AG04449 (cell line): ENCODE measurements at places on chromosomes 7 and 10.
A peak's percentile ranks its signal among the peaks of the same experiment; 100 is the strongest.

DNA sequence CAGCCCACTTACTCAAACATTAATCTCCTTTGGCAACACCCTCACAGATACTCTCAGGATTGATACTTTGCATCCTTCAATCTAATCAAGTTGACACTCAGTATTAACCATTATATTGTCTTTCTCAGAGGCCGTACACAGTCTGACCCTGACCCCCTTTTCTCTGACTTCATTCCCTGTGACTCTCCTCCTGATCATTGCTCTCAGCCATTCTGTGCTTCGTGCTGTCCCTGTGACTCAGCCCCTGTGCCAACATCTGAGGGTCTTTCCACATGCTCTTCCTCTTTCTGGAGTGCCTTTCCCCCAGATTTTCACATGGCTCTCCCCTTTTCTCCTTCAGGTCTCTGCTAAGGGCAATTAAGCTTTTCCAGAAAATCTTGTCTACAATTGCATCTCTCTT is 289.0 kb upstream of the PHYHIPL start:
- DNase-seq = no peak

DNA sequence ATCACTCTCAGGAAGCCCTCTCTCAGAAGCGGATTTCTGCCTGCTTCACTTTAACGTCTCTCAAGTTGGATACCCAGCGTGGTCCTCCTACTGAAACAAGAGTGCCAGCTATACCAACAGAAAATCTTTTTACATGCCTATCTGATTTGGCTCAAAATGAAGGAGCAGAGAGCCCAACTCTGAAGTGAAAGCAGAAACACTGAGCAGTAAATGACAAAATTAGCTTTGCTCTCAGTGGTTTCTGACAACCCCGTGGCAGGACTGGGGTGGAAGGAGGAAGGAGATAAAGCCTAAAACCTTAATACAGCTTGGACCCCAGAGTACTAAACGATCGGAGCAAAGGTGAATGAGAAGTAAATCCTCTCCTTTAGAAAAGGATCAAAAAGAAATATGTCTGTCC is 25.1 kb upstream of the GPR37 start:
- no peak for DNase-seq

DNA sequence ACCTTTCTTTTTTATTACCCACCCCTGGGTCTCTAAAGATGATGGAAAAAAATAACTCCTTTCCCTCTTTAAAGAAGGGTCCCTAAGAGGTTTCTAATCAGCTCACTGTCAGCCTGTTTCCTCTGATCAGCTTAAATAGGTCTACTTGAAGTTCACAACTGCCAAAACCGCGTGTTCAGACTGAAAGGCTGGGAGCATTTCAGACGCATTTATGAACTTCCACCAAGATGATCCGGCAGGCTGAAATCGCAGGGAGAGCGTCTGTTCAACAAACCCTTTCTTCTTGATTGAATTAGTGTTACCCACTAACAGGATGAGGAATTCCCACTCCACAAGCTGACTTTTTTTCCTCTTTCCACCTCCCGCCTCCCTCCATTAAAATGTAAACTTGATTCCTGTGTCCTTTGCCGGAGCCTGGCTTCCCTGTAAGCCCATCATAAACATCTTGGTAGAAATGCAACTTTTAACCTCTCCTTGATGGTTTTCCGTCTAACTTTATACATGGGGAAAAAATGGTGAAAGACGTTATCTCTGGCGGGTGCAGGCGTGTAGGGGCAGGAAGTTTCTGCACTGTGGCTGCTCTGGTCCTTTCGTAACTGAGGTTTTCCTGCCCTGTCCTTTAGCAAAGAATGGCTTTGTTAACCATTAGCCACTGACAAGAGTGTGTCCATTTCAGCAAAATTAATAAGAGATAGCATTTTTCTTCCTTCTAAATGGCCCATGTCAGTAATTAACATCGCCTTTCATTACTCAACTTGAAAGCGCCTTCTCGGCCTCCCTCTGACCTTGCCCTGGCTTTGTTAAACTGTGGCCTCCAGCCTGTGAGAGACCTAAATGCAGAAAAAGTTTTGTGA is 130.7 kb downstream of the BAMBI start:
- no peak for DNase-seq

DNA sequence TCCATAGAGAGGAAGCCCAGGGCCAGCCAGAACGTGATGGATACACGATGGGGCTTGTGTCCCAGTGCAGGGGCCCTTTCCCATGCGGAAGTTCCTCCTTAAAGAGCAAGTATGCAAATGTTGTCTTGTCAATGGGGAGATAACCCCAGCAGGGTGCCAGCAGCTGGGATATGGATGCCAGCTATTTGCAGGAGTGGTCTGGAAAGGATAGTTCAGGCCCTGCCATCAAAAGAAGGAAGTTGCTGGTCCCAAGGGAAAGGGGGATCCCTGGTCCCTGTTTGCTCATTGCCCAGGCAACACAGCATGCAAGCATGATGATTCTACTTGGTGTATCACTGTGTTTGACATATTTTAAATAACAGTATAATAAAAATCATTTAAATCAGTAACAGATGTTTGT is 73.1 kb upstream of the HECW1 start:
- no peak for DNase-seq

DNA sequence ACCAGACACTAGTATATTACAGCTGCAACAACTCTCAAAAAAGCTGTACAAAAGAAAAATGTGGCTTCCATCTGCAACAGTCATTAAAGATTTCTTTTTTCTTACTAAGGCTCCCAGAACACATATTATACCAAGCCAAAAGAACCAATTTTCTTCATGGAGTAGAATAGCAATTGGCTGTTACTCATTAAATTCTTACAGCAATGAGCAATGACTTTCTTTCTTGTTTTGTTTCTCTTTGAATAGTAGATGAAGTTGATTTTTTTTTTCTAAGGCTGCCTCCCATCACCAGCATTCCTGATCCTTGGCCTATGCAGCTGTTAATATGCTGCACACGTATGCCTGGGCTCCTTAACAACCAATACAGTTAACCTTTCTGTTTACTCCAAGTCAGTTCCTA is 36.6 kb upstream of the SPOCK2 start:
- peak; percentile 29 for DNase-seq

DNA sequence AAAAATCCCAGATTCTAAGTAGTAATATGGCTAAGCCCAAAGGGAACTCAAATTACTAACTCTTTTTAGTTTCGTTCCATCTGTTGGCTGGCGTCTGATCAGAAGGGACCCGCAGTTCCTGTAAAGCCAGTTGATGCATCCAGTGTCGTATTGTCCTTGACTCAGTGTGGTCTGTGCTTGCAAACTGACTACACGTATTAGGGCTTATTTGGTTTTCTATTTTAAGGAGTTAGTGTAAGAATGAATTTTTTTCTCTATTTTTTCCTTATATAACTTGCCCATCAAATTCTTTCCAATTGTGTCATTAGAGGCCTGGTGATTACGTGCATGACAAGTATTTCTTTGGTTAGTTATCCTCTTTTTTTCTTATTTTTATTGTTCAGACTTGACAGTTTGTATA is 9.7 kb downstream of the ABCA13 start:
- DNase-seq = no peak

GRCh38 chr7:116198748-116199410 is 11.5 kb upstream of the TES start:
- DNase-seq = no peak

GRCh38 chr7:150996376-150997074 is 5.7 kb downstream of the NOS3 start:
- DNase-seq = no peak

DNA sequence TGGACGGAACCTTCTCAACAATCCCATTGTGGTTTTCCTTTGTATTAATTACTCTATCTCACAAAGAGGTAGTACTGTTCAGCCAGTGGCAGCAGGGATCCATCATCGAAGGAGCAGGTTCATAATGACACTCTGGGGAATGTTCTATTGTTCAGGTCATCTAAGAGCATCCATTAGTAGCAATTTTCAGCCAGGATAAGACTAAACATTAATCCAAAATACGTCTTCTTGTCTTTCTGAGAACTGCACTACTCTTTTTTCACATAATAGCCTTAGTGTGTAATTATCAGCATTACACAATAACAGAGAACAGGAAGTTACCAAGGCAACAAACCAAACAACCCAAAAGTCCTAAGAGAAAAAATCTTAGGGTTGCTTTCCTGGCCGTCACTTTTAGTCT is 259.5 kb upstream of the VWC2 start:
- no peak for DNase-seq

DNA sequence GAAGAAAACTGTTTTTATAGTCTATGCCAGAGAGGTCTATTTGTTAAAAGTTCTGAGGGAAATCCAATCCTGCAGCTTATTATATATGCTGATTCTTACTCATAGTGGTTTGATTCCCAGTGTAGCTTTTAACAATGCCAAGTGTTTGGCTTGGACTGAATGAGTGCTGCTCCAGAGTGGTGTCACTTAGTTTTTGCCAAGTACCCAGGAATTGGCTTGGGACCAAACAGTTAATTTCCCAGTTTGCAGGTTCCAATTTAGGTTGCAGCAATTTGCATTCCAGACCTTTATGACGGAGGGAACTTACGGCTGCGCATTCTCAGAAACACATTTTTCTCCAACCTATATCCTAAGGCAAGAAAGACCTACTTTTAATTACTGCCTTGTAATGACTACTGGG is 32.4 kb downstream of the NSUN6 start:
- DNase-seq = no peak

GRCh38 chr10:35423505-35424306 is 87.4 kb downstream of the CCNY start:
- no peak for DNase-seq

DNA sequence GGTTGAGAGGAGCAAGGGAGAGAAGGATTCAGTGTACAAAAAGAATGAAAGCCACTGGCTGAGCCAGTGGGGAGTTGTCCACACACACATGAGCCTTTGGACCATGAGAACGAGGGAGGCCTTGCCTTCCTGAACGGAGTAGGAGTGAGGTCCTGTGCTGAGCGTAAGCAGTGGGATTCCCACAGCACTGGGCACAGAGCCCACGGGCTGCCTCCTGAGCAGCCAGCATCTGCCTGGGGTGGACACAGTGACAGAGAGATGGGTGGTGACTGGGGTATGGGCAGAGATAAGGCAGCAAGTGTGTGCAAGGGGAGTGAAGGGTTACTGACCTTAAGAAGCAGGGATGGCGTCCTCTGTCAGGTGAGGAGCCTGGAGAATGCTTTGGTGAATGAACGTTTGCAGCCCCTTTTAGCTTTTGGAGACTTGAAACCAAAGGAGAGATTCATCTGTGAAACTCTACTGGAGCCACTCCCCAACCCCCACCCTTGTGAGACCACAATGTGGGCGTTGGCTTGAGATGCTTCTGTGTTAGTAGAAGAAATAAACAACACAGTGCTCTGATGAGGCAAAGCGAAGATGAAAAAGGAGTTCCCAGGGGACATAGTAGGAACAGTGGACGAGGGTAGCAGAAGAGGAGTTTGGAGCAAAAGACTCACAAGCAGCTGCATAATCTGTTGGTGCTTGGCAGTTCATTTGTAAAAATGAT is 56.5 kb downstream of the FIGNL1 start:
- no peak for DNase-seq

DNA sequence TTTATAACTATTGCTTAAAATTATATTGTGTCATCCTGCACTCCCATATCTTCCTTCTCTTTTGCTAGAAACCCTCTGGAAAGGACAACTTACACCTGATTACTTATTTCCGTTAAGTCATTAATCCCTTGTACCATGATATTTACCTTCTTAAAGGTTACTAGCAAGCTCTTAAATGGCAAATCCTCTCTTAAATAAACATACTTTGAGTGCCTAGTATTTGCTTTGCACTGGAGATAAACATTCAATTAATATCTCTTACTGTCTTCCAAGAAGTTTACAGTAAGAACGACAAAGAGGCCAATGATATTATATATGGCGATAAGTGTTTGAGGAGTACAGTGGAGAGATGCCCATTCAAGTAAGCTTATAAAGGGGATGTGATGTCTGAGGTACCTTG is 278.3 kb downstream of the HGF start:
- no peak for DNase-seq

- DNase-seq = no peak
Measured at GRCh38 chr7:158381956-158382355, 205.7 kb downstream of the PTPRN2 start.

GRCh38 chr10:35194906-35195305 is 68.3 kb downstream of the CREM start:
- DNase-seq = no peak

DNA sequence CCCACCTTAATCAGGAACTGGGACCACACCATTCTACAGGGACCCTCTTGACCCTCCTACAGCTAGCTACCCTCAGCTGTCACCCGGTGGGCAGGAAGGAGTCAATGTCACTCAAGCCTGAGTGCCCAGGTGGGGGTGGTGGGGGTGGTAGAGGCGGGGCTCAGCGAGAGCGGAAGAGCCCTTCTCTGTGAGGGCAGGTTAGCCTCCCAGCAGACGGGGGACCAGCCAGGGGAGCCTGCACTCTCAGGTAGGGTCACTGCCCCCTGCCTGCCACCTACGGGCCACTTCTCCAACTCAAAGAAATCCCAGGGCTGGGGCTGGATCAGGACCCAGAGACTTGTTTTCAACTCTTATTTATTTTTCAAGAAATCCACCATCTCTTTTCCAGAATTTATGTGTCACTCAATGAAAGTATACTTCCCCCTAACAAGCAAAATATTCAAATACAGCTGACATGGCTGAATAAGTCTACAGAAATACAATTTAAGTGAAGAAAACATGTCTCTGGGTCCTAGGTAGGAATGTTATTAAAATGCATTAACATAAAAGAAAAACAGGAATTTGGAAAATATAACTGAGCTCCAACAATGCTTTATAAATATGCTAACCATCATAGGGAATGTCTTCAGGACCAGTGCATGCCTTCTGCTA is 63.4 kb upstream of the DDC start:
- DNase-seq = no peak

DNA sequence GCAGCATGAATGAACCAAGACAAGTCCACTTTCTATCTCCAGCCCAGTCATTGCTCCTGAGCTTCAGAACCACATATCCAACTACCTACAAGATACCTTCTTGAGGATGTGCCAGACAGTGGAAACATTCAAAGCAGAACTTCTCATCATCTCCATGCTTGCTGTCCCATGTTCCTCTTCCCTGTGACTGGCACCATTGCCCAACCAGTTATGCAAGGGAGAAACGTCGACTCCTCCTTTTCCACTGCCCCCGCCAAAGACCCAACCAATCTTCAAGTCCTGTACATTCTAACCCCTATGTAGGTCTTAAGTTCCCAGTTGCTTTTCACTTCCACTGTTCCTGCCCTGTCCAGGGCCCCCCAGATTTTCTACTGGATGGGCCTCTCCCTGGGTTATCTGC is 225.7 kb downstream of the RPS24 start:
- DNase-seq = no peak

GRCh38 chr7:24026351-24026750 is 257.6 kb upstream of the NPY start:
- DNase-seq = no peak

DNA sequence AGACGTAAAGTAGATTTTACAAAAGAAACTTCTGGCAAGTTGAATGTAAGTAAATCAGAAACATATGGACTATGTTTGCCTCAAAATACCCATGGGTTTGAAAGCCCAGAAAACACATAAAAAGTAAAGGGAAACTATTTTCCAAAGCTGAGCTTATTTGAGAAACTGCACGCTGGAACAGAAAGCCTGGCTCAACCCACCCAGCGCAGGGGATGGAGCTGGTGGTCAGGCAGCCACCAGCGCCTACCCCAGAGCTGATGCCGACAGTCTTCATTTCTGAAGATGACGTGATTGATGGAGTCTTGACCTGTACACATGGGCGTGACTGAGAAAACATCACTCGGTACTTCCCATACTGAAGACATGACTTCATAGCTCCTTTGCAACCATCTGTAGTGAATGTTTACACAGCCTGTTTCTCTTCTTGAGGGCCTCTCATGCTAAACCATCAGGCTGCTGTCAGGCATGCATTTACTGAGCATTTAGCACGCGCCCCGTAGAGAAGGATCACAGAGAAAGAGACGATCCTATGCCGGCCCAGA is 232.6 kb upstream of the AUTS2 start:
- peak; percentile 77 for DNase-seq

- DNase-seq = no peak
Measured at GRCh38 chr10:44513591-44513990, 128.7 kb upstream of the CXCL12 start.
